ENCODE measurements at places on chromosomes 7 and 10. TPM values are rescaled to one million over a fixed set of nuclear protein-coding genes. Genes with fewer than 3 reads are reported as not detected.

The TAS2R4 gene
- 1.3 TPM for total RNA-seq

The BMPR1A gene
- total RNA-seq, result 69.4 TPM

The TMEM225B gene
- total RNA-seq, result 3.3 TPM

The GSDME gene
- 7.0 TPM for total RNA-seq

The MSS51 gene
- total RNA-seq, result 4.0 TPM

The ITGB8 gene
- total RNA-seq, result 6.5 TPM

The GIMAP6 gene
- total RNA-seq, result not detected

The SLC26A3 gene
- total RNA-seq, result not detected

The TFEC gene
- total RNA-seq, result not detected

The GPR15LG gene
- not detected for total RNA-seq

The MLXIPL gene
- total RNA-seq, result 63.2 TPM

The CRTAC1 gene
- total RNA-seq, result 0.13 TPM

The SLC13A1 gene
- not detected for total RNA-seq

The AKR1C1 gene
- 2.8 TPM for total RNA-seq

The AS3MT gene
- 22.6 TPM for total RNA-seq

The PON1 gene
- 0.48 TPM for total RNA-seq

The MEOX2 gene
- total RNA-seq, result not detected

The HILPDA gene
- 22.2 TPM for total RNA-seq

The GFRA1 gene
- 3.1 TPM for total RNA-seq

The KAZALD1 gene
- total RNA-seq, result 10.0 TPM

The TYW1 gene
- total RNA-seq, result 17.0 TPM

The HTRA1 gene
- total RNA-seq, result 3.1 TPM

The KLF14 gene
- total RNA-seq, result not detected

The SPDYE1 gene
- total RNA-seq, result not detected

All from endodermal cell (in vitro differentiated cells).